ENCODE measurements at places on chromosomes 2 and 18.

DNA sequence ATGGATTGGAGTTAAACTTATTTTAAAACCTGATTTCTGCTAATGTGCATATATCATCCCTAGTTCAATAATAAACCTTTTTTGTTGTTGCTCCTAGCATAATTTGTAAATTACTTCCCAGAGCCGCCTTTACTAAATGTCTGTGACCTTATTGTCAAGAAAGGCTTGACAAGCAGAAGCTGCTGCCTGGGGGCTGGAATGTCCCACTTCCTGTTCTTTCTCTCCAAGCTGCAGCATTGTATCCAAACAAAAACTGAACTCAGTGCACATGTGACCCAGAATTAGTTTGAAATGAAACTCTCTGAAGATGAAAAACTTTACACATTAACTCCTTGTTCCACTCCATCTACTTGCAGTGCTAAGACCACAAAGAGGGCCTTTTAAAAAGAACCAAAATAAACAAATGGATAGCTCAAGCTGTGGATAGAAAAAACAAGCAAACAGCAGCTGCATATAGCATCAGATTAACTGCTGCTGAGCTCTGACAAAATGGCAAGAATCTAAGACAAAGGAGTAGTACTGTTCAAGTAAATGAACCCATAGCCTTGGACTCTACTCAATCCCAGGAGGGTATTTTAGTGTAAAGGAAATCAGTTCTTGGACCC lies 99.8 kb upstream of the NEUROD1 start:
- DNase-seq, result peak; percentile 15
- H3K27me3 ChIP-seq, result no peaks in the 10 kb centered on the region
- no peak overlapping the region for H3K4me3 ChIP-seq
- no peak overlapping the region for H3K27ac ChIP-seq

- no peaks in the 10 kb centered on the region for H3K36me3 ChIP-seq
- no peak overlapping the region for H3K4me3 ChIP-seq
- H3K27ac ChIP-seq, result no peak overlapping the region
Observed at GRCh38 chr2:134073023-134073422, 180.8 kb upstream of the MGAT5 start.

- no peak for DNase-seq
- no peak overlapping the region for H3K27ac ChIP-seq
- no peak overlapping the region for H3K4me3 ChIP-seq
- no peaks in the 10 kb centered on the region for H3K36me3 ChIP-seq
- no peaks in the 10 kb centered on the region for H3K27me3 ChIP-seq
Observed at GRCh38 chr18:33957707-33958106, 267.0 kb downstream of the NOL4 start.

DNA sequence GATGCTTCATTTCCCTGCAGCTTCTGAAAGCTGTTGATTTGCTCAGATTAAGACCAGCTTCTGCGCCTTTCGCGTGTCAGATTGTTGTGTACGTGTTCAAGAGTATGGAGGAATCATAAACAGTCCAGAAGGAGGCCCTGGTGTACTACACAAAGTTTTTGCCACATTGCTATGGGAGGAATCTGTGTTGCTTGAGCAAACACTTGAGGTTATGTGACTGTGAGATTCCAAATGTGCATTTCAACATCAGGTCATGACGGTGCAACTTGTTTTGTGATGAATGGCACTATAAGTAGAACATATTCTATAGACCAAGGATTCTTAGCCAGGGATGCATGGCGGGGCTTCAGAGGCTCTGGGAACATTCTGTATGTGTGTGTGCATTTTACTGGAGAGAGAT lies 35.0 kb downstream of the SRSF7 start:
- H3K27me3 ChIP-seq, result no peaks in the 10 kb centered on the region
- H3K27ac ChIP-seq, result no peak overlapping the region
- H3K36me3 ChIP-seq, result no peaks in the 10 kb centered on the region
- H3K4me3 ChIP-seq, result no peak overlapping the region
- DNase-seq, result no peak

DNA sequence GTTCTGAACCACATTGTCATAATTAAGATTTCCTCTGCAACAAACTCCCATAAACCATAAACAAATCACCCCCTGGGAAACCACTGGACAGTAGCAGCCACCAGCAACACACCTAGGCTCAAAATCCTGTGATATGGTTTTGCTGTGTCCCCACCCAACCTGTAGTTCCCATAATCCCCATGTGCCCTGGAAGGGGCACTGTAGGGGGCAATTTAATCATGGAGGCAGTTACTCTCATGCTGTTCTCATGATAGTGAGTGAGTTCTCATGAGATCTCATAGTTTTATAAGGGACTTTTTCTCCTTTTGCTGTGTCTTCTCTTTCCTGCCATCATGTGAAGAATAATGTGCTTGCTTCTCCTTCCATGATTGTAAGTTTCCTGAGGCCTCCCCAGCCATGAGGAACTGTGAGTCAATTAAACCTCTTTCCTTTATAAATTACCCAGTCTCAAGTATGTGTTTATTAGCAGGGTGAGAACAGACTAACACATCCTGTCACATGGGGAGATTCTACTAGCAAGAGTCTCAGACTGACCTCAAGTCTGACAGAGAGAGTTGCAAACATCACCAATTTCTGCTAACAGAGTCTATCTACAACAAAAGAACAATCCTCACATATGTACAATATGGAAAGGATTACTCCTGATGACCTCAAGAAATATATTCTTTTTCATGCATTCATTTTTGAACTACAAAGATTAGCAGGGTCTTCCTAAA lies 182.6 kb downstream of the GRB14 start:
- no peaks in the 10 kb centered on the region for H3K36me3 ChIP-seq
- no peak for DNase-seq
- no peaks in the 10 kb centered on the region for H3K4me1 ChIP-seq

- no peaks in the 10 kb centered on the region for H3K27me3 ChIP-seq
- H3K4me1 ChIP-seq, result no peaks in the 10 kb centered on the region
- no peak overlapping the region for H3K27ac ChIP-seq
- no peaks in the 10 kb centered on the region for H3K36me3 ChIP-seq
Observed at GRCh38 chr18:34050661-34051060, 174.1 kb downstream of the NOL4 start.

DNA sequence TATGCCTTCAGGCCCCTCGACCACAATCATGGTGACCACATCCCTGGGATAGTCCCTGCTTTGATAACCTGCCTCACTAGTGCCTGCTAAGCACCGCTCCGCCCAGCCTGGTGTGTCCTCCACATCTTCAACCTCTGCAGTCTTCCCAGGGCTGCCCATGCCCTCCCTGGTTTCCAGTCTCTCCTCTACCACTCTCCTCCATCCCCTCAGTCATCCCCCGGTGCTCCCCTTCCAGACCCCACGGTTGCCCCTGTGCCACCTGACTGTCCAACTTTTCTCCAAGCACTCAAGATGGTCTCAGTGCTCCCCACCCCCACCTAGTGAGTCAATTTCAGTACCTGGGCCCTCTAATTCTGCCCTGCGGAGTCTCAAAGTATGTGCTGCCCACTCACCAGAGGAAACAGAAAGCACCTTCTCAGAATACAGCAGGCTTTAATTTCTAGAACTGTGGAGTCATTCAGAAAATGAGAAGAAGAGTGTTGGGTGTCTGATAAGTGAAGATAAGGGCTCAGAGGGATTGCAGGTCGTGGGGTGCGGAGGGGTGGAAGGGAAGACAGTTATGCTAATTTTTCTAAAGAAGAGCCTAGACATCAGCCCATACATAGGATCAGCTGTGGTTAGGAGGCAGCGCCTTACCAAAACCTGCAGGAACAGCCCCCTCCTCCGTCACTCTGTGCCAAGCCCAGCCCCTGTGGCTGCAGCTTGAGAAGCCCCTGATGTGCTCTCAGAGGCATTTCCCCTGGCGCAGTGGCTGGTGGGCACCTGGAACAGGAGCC lies 53.6 kb upstream of the CAB39 start:
- H3K4me3 ChIP-seq, result no peak overlapping the region
- H3K36me3 ChIP-seq, result no peaks in the 10 kb centered on the region
- no peaks in the 10 kb centered on the region for H3K4me1 ChIP-seq
- H3K27ac ChIP-seq, result no peak overlapping the region
- DNase-seq, result no peak
- no peaks in the 10 kb centered on the region for H3K27me3 ChIP-seq

- H3K27me3 ChIP-seq, result no peaks in the 10 kb centered on the region
- H3K36me3 ChIP-seq, result no peaks in the 10 kb centered on the region
- DNase-seq, result no peak
- no peak overlapping the region for H3K4me3 ChIP-seq
- no peak overlapping the region for H3K27ac ChIP-seq
Observed at GRCh38 chr18:50644807-50645206, 84.9 kb downstream of the MAPK4 start.

- H3K36me3 ChIP-seq, result no peaks in the 10 kb centered on the region
- no peaks in the 10 kb centered on the region for H3K27me3 ChIP-seq
- no peak overlapping the region for H3K4me3 ChIP-seq
- DNase-seq, result no peak
Observed at GRCh38 chr2:129895061-129895460, 84.4 kb upstream of the RAB6C start.

- no peaks in the 10 kb centered on the region for H3K4me1 ChIP-seq
- H3K27me3 ChIP-seq, result no peaks in the 10 kb centered on the region
- no peak overlapping the region for H3K27ac ChIP-seq
- no peak for DNase-seq
- no peak overlapping the region for H3K4me3 ChIP-seq
Observed at GRCh38 chr2:222459983-222460382, 35.6 kb downstream of the SGPP2 start.

DNA sequence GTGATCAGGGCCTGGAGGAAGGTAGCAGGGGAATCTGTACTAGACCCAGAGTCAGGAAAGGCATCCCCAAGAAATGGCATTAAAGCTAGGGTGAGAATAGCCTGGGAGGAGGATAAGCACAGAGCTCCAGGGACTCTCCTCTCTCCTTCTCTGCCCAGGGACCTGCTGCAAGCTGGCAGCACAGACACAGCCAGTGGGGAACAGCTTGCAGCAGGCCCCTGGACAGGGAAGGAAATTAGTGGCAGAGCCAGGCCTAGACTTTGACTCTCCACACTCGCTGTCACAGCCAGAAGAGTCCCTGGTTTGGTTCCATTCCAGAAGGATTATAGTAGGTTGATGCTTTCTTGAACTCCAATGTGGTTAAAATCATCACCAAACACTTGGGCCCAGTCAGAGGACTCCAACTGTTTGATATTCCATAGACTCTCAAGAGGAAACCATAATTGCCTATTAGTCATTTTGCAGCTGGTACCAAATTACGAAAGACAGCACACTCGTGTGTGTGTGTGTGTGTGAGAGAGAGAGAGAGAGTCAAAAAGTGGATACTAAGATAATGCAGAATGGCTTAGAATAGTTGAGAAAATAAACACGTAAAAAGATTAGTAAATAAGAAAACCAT lies 95.5 kb upstream of the ATP8B1 start:
- H3K27me3 ChIP-seq, result no peaks in the 10 kb centered on the region
- H3K36me3 ChIP-seq, result no peaks in the 10 kb centered on the region
- H3K4me3 ChIP-seq, result no peak overlapping the region
- no peaks in the 10 kb centered on the region for H3K4me1 ChIP-seq
- H3K27ac ChIP-seq, result no peak overlapping the region
- DNase-seq, result no peak

DNA sequence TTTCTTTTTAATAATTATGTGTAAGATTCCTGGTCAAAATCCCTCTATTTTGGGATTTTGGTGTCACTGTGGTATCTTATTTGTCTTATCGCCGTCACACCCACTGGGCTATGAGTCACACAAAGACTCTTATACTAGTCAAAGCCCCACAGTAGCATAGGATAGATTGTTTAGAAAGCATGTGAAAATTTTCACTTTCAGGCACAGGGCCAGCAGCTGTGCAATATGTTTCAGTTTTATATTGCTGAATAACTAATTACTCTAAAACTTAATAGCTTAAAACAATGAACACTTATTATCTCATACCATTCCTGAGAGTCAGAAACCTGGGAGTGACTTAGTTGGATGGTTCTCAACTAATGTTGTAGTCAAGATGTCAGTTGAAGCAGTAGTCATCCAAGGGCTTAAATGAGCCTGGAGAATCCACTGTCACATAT lies 24.0 kb downstream of the CFAP210 start:
- no peaks in the 10 kb centered on the region for H3K4me1 ChIP-seq
- no peaks in the 10 kb centered on the region for H3K36me3 ChIP-seq
- no peaks in the 10 kb centered on the region for H3K27me3 ChIP-seq
- H3K4me3 ChIP-seq, result no peak overlapping the region
- DNase-seq, result no peak

DNA sequence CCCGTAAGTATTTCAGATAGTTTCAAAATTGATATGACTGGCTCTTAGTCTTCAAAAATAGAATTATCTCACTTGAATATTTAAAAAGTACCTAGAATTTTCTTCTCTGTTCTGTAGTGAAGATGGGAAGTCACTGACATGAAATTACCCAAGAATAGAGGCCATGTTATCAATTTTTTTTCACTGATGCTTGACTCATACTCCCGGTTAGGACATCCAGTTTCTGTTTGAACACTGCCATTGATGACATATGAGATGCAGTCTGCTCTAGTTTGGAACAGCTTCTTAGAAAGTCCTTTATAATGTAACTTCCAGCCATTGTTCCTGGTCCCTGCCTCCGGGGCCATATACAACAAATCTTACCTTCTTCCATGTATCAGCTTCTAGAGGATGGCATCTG lies 26.0 kb downstream of the MAP3K20 start:
- peak overlapping the region; percentile 50 for H3K27ac ChIP-seq
- no peak for DNase-seq
- no peak overlapping the region for H3K4me3 ChIP-seq
- H3K36me3 ChIP-seq, result no peaks in the 10 kb centered on the region

- no peak overlapping the region for H3K4me3 ChIP-seq
- no peaks in the 10 kb centered on the region for H3K27me3 ChIP-seq
- H3K4me1 ChIP-seq, result peaks cover 5% of the 10 kb centered on the region
- H3K27ac ChIP-seq, result no peak overlapping the region
- no peak for DNase-seq
- no peaks in the 10 kb centered on the region for H3K36me3 ChIP-seq
Observed at GRCh38 chr2:18514526-18515461, 45.7 kb downstream of the RDH14 start.

DNA sequence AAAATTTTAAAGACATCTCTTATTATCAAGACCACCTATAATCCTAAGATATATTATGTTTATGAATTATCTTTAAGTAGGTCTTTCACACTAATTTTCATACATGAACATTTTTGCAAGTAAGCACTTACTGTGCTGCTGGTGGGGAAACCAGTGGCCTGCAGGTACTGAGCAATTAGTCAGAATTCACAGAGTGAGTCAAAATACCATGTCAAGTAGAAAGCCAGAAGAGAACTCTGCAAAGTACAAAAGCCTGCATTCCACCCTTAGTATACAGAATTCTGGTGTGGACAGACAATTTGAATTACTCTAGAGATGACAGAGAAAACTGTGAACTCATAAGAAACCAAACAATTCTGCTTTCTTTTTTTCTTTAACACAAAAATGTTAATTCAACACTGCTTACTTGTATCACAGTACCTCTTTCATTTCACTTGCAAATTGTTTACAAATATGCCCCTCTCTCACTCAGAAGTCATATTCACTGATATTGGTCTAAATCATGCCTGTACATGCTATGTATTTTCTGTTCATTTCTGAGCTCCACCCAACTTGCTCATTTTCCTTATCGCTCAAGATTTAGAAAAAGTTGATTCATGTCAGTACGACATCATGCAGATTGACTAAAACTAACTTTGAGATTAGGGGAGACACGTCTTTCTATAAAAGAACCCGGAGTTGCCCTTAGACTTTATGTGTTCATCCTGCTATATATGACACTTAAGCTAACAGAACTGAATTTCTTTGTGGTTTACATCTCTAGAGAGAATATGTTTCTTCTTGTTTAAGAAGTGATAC lies 182.9 kb downstream of the IKZF2 start:
- no peak overlapping the region for H3K27ac ChIP-seq
- H3K27me3 ChIP-seq, result no peaks in the 10 kb centered on the region
- no peaks in the 10 kb centered on the region for H3K4me1 ChIP-seq
- DNase-seq, result no peak

GRCh38 chr2:9708683-9709538 lies 78.1 kb upstream of the YWHAQ start:
- no peak for DNase-seq
- no peaks in the 10 kb centered on the region for H3K4me1 ChIP-seq
- H3K27me3 ChIP-seq, result no peaks in the 10 kb centered on the region
- H3K4me3 ChIP-seq, result no peak overlapping the region
